ENCODE measurements at places on chromosomes 5 and 9.

DNA sequence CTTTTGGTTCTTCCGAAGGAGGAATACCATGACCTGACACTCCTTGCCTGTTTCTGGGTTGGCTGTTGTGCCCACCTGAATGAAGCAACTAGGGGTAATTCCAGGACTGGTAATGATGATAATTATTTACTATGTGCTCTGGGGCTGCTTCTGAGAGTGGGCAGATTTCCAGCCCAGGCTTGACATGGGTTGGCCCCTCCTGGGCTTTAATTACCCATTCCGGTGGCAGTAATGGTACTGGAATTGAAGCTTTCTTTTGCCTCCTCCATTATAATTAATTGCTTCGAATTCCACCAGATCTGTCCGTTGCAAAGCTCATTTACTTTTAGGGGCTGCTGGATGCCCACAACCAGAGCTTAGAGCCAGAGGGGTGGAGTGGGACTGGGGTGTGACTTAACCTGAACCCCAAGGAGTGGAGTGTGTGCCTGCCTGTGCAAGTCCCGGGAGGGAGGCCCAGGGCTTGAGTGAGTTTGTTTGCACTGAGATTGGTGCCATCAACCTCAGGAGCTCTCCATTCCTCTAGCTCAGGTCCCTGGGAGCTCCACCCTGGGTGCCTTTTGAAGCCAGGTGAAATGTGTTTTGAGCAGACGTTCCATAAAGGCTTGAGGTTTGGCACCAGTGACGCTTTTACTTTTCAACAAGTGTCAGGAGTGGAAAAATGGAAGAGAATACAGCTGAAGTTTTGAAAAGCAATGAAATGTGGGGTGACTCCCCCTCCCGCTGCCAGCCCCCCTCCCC lies 214.6 kb downstream of the PDZD2 start:
- DNase-seq = no peak

- no peak for DNase-seq
Measured at GRCh38 chr5:83375049-83375745, 96.3 kb upstream of the VCAN start.

- no peak for DNase-seq
Measured at GRCh38 chr9:37410969-37411785, 11.3 kb upstream of the GRHPR start.

DNA sequence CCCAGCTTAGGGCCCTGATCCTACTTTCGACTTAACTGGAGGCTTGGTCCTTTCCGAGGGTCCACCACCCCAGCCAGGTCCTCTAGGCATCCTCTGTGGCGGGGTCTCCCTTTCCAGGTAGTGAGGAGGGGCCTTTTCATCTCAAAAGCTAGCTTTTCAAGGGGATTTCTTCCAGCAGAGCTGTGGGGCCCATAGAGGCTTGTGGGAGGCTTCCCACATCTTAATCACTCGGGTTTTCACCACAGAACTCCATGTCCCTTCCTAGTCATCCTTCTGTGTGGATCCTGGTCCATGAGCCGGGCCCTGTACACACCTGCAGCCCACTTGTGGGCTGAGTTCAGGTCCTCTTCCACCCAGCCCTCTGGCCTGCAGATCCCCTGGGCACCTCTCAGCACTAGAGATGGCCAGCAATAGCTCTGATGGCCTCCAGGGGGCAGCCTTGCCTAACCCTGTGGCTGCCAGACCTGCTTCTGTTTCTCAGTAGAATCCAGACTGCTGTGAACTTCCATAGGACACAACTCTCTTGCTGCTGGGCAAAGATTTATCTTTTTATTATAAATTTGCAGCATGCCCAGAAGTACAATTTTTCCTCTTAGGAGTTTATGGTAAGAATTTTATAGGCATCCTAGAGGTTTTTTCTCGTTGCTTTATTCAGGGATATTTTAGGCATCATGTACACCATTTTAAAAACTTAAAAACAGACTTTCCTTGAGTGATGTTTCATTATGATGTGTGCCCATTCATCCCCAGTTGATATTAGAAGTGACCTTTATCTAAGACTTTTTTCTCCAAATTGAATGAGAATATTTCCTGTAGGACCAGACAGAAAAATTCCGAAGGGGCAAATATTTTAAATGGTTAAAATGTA lies 208.9 kb downstream of the TRIO start:
- DNase-seq = no peak

- DNase-seq = no peak
Measured at GRCh38 chr9:83383034-83383433, 155.2 kb downstream of the FRMD3 start.

GRCh38 chr5:143527808-143528207 lies 124.3 kb upstream of the NR3C1 start:
- no peak for DNase-seq

DNA sequence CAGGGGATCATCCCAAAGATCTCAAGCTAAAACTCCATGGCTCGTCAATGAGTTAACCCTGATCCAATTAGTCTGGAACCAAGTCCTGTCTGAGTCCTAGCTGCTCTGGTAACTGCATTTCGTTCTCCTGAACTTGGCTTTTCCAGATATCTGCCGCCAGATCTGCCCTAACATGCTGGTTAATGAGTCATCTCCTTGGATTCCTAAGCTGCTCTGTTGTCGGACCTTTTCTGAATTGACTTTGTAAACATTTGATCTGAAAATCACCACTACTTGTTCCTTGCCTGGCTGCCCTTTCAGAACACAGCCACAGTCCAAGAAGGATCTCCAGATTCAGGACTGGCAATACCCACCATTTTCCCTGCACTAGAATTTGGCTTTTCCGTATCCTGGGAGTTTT lies 473.0 kb downstream of the ZSWIM6 start:
- DNase-seq = no peak

GRCh38 chr5:13632676-13633075 lies 311.8 kb downstream of the DNAH5 start:
- DNase-seq = no peak

DNA sequence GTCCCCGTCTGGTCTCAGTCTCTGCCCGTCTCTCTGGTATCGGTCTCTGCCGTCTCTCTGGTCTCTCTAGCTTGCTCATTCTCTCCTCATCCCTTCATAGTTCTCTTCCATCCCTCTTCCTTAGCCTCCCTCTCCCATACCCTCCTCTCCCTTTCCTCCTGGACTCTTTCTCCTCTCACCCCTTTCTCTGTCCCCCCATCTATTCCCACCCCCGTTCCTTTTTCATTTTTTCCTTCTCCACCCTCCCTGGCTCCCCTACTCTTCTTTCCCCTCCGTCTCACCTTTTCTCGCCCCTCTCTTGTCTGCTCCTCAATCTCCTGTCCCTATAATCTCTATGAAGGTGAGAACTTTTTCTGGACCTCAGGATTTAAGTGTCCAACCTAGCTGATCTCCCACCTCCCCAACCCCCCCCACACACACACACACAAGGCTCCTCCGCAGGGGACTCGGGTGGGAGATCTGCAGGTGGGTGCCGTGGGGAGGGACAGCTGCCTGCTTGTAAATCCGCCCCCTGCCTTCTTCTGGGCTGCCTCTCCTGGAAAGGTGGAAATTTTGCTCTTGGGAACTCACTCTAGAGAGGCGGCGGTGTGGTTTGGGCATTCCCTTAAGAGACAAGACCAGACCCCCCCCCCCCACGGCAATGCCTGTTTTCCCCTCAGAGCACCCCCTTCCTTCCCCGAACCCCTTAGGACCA lies 953 bp downstream of the UBE2QL1 start:
- DNase-seq = no peak

DNA sequence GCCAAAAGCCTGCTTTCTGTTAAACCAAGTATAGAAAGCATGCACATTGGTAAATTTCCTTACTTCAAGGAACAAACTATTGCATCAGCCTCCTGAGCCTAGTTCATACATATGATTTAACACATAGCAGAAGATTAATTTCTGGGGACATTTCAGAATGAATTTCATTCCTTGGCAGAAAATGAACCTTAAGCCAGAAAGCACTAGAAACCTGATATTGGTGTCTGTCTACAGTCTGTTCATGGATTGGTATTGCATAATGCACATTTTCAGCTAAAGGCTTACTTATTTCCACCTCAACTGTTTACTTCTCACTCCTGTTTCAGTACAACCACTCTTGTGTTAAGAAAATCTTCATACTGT lies 1471.8 kb upstream of the NUDT12 start:
- no peak for DNase-seq

- DNase-seq = no peak
Measured at GRCh38 chr9:117622347-117622746, 81.9 kb upstream of the TLR4 start.

DNA sequence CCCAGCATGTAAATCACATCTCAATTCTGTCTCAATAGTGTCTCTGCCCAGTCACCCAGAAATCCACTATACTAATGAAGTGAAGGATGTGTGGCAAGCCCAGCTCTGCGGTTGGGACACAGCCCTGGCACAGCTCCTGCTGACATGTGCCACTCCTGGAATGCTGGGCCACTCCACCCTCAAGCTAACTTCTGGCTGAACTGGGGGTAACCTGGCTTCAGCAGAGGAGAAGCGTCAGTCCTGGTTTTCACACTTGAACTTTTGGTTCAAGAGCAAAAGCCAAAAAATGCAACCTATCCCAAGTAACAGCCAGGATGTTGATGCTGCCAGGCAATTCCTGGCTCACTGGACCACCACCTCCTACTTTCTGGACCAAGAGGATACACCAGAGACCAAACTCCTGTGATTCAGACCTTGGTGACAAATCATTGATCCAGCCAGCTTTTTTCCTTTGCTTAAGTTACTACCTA lies 86.4 kb downstream of the ARRDC3 start:
- DNase-seq = no peak

DNA sequence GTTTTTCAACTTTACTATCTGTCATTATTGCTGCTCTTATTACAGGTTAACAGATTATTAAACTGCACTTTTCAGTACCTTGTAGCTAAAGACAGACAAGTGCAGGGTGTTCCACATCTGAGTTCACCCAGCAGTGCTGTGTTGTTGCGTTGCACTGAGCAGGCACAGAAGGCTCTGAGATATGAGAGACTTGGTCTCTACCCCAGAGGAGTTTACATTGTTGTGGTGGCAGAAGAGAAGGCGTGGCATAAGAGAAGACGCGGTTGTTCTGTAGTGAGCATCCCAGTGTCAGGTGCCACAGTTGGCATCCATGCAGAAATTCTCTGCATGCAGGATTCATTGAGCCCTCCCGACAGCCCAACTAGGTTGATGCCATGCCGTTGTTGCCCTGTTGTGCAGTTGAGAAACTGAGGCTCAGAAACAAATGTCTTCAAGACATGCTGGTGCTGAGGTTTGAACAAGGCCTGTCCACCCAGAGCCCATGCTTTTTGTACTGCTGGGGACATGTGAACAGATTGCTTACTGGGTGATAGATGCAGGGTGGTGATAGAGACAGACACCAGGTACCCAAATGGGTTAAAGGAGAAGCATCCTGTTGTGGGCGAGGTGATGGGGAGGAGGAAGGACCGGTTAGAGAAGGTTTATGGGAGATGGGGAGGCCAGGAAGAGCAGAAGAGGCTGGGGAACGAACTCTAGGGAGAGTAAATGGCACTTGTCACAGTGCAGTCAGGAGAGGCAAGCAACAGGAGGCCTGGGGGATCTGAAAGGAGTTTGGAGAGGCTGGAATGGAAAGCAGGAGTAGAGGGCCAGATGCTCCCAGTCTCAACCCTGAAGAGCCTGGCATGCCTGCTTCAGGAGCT lies 8.2 kb downstream of the ABL1 start:
- no peak for DNase-seq

DNA sequence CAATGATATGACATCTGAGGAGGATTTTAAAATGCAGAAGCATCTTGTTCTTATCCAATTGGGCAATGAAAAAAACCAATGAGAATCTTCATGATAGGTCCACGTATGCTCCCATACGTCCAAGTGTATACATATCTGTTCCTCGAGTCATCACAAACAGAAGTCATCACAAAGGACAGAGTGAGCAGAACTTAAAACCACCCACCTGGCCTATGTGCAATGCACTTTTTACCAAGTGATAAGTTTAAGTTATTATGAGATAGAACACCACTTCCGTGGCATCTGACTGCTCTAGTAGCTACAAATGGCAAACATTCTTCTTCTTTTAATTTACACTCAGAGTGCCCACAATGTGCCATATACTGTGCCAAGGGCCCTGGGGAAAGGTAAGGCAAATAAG lies 82.4 kb downstream of the PPP2R2B start:
- no peak for DNase-seq

DNA sequence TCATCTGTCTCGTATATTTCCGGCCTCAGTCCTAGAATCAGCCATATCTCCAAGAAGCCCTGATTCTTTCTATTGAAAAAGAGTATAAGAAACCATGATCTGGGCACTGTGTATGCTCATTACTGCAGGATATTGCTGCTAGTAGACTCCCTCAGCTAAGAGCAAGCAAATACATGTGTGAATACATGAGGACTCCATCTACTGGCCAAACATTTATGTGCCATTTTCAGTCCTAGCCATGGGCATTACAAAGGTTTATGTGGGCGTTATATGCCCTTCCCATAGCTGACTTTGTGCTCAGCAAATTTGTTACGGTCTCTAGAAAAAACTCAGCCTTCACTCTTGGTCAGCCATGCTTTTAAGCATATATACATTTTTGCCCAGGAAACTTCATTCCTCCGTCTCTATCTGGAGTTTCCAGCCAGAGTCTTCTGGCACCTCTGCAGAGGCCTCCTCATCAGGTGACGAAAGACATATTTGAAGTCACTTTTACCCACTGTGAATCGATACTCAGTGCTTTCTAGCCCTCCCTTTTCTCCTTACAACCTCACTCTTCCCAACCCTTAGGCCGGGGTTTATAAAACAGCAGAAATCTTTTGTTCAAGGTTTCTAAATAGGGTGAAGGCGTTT lies 1495.6 kb upstream of the CDH6 start:
- DNase-seq = no peak

DNA sequence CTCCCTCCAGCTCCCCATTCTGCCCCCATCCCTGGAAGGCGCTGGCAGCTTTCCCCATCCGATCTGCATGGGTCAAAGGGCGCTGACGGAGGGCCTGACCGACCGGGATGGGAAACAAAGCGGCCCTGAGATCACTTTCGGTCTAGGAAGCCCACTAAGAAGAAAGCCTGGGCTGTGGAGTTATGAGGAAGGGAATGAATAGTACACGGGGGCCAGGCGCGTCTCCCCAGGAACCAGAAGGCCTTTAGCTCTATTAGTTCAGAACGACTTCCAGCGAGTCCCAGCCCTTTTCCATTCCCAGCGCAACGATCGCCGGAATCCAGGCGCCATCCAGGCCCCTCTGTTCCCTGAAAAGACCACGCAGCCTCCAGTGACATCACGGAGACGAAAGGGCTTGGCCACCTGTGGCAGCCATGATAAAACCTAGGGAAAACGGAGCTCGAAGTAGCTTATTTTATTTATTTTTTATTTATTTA lies 70.1 kb upstream of the CCDC180 start:
- no peak for DNase-seq
